GM23248 (cell line): ENCODE measurements at places on chromosomes 7 and 10.

DNA sequence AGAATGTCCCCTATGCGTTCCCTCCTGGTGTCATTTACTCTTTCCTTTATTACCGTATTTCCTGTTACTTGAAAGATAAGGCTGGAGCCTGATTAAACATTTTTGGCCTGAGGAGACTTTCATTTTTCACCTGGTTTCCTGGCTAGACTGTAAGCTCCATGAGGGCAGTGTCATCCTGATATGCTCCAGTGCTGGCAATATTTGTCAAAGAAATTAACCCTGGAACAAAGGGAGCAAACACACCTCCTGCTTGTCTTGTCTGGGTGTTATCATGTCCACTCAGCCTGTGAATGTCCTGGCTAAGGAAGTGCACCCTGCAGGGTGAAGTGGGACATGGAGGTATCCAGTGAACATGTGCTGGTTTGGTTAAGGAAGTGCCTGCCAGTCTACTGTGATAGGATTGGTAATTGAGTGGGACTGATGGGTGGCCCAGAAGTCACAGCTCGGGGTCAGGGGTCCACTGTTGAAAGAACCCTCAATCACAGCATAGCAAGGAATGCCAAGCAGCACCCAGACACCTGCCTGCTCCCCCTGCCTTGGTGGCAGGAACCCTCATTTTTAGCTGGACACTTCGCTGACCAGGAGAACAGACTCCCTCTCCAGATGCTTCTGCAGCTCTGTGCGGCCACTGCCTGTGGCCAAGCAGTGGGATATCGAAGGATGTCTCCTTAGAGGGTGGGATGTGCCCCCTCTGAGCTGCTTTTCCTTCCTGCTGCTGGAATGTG is 20.9 kb upstream of the PPIA start:
- DNase-seq: no peak

- DNase-seq: no peak
Observed at GRCh38 chr10:85611746-85612377, 754.7 kb downstream of the GRID1 start.

DNA sequence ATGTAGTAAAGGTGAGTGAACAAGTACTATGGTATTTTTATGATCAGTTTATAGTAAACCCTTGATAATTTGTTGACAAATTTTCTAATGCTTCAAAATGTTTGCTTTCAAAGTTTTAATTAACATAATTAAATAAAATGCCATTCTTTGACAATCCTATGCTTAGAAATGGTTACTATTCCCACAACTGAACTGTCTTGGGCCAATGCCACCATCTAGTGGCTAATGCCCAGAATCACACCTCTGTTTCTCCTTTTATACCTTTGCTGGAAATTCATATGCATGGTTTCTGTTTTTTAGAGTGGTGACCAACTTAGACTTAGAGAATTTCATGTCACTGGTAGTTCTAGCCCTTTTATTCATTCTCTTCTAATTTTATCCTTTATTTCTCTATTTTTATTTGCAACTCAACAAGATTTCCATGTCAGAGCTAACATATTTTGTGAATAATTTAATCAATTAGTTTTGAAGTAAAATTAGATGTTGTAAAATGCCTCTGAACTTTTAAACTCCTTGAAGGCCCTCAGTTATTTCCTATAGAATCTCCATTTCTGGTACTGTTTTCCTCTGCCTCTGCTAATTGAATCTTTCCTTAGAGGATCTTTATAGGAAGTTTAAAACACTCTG is 31.1 kb downstream of the PCGF5 start:
- peak; percentile 76 for DNase-seq

DNA sequence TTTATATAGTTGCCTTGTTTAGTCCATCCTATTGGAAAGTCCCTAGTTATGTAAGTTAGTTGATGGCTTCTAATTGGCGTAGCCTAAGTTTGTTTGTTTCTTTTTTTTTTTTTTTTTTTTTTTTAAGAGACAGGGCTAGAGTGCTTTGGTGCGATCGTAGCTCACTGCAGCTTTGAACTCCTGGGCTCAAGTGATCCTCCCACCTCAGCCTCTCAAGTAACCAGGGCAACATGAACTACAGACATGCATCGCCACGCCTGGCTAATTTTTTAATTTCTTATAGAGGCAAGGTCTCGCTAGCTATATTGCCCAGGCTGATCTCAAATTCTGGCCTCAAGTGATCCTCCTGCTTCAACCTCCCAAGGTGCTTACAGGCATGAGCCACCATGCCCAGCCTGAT is 7.1 kb downstream of the CSGALNACT2 start:
- no peak for DNase-seq

GRCh38 chr7:20542594-20542993 is 72.9 kb upstream of the ABCB5 start:
- DNase-seq: peak; percentile 83
